ENCODE measurements at places on chromosomes 5 and 9.

DNA sequence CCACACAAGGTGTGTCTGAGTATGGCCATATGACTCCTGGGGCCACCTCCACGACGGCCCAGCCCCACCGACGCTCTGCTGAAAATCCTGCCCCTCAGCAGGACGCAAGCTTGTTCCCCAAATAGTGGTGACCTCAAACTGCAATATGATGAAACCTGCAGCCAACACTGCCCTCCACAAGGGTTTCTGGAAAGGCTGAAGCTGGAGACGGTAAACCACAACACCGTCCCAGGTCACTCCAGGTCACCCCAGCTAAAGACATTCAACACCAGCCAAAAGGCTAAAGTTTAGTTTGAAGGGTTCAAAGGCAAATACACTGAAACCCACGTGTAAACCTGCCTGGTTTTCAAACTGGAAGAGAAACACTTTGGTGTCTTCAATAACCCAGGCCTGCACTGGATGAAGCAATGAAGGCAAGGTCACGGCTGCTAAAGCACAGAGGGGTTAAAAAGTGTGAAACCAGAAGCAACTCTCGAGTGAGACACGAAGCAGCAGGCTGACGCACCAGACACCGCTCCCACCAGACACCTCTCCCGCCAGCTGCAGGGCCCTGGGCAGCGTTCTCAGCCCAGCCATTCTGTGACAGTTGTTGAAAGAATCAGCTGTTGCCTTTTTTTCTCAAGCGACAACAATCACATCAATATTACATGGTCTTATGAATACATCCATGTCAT lies 1.8 kb upstream of the LHX3 start:
- no peak for DNase-seq

GRCh38 chr5:1226839-1227581 lies 1.8 kb downstream of the SLC6A18 start:
- DNase-seq, result no peak

GRCh38 chr9:4207881-4208615 lies 91.8 kb downstream of the GLIS3 start:
- DNase-seq, result no peak

DNA sequence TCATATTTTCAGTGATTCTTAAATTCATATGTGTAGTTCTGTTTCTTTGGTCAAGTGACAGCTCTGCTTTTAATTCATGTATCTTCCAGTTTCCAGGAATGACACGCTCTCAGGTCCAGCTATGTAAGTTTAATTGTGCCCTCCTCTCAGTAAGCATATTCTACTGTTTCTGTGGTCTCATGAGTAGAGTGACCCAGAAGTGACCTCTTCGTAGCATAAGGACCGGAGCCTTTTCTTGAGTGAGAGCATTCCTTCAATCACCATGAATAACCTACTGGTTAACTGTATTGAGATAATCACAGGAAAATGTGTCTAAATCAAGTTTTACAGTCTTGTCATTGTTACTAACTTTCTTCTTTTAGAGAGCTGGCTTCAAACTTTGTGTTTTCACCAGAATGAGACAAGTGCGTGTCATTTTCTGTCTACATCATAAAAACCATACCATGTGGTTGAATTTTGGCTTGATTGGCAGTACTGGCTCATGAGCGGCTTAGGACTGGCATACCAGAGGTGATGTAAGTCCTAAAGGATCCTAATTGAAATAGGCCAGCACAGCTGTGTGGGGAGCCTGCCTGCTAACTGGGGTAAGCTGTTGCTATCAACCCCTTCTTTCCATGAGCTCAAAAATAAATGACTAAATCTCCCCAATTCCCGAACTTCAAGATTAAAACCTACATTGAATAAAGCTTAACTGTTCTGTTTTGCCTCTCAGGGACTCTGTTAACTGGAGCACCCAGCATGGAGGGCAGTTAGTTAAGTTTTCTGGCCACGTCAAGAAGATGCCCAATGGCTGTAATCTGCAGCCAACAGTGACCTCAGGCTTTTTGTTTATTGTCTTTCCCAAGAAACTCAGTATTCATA lies 4.8 kb downstream of the ADAMTSL1 start:
- no peak for DNase-seq

GRCh38 chr5:57655228-57655627 lies 172.6 kb upstream of the ACTBL2 start:
- DNase-seq, result no peak

- no peak for DNase-seq
Measured at GRCh38 chr9:96554801-96555566, 64.7 kb downstream of the CDC14B start.

- no peak for DNase-seq
Measured at GRCh38 chr9:83959061-83959460, 21.0 kb downstream of the HNRNPK start.

DNA sequence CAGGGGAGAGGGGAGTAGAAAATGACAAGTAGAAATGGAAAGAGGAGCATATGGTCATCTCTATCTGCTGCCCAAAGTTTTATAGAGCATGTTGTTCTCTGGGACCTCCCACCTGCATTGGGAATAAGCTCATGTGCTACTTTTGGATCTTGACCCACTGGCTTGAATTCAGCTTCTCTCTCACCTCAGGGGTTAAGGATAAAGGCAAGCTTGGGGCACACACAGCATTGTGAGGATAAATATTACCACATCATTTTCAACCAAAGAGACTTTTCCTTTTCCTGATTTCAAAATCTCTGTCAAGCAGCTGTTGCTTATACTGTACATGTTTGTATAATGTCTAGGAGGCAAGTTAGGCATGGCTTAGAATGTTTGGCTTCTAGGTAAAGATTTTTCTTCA lies 16.6 kb downstream of the ATP10B start:
- no peak for DNase-seq

DNA sequence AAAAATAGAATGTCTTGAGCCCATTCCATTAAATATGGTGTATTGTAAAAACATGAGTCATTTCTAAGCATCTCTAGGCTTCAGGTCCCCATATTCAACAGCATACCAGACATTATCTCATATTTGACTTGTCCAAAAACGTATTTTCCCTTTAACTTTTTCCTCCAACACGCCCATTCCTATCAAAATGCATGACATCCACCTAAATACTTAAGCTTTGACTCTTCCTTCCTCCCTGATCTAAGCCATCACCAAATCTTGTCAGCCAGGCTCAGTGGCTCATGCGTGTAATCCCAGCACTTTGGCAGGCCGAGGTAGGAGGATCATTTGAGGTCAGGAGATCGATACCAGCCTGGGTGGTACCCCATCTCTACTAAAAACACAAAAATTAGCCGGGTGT lies 23.9 kb downstream of the VCP start:
- no peak for DNase-seq

DNA sequence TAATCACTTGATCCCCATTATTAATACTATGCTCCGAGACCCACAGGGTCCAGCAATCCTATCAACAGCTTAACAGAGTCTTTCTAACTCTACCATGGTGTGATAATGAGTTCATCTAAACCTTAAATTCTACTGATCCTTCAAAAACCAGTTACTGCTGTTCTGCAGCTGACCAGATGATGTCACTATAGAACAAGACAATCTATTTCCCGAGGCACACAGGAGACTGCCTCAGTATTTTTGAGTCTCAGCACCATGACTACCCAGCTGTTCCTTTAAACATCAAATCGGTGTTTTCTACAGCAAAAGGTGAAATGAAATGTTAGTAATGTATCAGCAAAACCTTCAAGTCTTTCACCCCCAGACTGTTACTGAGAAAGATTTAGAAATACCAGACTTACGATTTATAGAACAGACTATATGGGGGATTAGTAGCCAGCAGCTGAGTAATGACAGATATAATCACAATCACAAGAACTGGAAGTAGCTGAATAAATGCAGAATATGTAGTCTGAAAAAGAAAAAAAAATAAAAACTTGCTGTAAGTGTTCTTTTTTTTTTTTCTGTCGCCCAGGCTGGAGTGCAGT lies 16.9 kb downstream of the DNAJC18 start:
- peak; percentile 79 for DNase-seq

DNA sequence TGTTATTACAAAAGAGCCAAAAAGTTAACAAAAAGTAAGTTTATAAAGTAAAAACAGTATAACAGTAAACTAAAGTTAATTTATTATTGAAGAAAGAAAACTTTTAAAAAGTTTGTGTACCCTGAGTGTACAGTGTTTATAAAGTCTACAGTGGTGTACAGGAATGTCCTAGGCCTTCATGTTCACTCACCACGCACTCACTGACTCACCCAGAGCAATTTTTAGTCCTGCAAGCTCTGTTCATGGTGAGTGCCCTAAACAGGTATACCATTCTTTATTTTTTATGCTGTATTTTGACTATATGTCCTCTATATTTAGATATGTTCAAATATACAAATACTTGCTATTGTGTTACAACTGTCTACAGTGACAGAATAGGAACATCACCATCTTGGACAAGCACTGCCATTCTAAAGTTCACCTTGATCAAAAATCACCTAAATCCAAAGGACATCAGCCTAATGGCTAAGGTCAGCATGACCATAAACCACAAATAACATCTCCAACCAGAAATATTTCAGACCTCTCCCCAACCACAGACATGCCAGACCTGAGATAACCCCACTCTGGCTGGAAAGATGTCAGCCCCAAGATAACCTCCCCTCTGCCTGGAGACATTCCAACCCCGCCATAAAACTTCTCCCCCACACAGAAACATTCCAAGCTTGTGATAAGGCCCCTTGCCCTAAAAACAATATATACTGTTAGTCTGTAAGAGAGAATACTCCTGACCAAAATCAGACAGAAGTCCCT lies 56.1 kb downstream of the AGXT2 start:
- DNase-seq, result no peak

DNA sequence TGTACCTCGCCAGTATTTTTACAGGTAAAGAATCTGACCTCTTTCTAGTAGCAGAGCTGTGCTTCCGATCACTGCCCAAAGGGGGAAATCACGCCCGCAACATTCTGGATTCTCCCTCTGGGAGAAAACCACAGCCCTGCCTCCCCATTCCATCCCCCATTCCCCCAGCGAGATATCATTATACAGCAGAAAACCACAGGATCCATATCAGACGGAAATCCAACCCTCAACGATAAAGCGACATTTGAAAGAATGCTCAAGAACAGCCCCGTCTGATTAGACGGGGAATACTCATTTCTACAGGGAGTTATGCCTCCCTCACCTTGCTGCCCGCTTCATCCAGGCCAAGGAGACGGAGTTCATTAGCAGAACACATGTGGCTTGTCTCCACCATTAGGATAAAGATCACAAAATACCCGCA lies 172.8 kb downstream of the COL23A1 start:
- DNase-seq, result no peak

DNA sequence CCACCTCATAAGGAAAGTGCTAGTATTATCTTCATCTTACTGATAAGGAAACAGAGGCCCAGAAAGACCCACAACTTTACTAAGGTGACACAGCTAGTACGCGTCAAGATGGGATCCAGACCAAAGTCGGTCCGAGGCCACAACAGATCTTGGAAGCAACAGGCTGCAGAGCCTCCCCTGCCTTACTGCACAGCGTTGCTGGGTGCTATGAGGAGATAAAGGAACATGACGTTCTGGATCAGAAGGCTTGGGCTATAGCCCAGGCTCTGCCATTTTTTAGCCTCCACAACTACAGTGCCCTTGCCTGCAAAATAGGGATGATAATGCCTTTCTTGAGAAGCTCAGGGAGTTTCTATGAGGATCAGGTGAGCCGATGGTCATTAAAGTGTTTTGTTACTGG lies 144.1 kb downstream of the NMUR2 start:
- DNase-seq, result no peak

- no peak for DNase-seq
Measured at GRCh38 chr5:27494887-27495286, 456.5 kb upstream of the CDH9 start.

DNA sequence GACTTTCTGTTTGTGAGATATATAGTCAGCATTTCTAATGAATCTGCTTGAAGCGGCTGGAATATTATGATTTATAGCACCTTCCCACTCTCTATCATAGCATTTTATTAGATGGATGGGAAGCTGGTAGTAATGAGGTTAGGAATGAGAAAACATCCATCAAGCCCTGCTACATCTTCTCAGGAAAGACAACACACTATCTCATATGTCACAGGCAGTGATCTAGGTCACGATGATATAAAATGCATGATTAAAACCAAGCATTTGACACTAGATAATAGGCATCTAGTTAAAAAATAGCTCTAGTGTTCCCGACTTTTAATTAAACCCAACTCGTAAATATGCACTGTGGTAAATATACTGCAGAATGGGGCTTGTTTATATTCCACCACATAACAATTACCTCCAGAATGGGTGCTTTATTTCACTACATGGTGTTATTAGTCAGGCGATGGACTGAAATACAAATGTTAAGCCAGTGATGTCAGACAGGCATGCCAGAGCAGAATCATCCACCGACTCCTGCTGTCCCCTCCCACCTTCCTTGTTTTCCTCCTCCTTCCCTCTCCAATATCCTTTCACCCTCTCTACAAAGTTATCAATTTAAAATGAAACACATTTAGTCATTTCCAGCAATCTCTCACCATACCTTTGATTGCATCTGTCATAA lies 286.8 kb downstream of the SPATA31D1 start:
- DNase-seq, result no peak

DNA sequence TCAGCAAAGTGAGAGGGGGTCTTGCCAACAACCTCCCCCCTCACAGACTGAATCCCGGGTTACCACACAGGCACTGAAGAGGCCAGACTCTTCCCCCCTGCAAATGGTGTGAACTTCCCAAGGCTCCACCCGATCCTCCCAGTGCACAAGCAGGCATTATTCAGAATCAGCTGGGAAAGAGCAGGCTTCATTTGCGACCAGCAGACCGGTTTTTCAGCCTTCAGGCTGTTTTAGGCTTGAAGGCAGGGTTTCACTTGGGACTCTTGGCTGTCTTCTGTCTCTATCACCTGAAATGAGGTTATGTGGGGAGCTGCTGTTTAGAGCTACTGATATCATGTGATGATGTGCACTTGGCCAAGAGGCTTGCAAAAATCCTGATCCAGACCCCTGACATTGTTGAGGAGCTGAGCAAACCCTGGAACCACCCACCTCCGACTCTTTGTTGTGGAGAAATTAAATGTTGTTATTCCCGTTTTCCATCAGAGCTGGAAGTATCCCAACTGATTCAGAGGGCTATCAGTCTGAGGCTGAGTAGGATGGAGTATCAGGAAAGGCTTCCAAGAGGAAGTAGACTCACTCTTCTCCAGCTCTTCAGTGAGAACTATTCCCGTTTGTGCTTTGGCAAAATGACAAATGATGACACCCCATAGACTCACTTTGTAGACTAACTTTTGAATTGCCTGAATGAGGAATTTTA lies 63.3 kb upstream of the ZFR start:
- no peak for DNase-seq
